GM10248 (cell line): ENCODE measurements at places on chromosomes 5 and 9.
A peak's percentile ranks its signal among the peaks of the same experiment; 100 is the strongest.

DNA sequence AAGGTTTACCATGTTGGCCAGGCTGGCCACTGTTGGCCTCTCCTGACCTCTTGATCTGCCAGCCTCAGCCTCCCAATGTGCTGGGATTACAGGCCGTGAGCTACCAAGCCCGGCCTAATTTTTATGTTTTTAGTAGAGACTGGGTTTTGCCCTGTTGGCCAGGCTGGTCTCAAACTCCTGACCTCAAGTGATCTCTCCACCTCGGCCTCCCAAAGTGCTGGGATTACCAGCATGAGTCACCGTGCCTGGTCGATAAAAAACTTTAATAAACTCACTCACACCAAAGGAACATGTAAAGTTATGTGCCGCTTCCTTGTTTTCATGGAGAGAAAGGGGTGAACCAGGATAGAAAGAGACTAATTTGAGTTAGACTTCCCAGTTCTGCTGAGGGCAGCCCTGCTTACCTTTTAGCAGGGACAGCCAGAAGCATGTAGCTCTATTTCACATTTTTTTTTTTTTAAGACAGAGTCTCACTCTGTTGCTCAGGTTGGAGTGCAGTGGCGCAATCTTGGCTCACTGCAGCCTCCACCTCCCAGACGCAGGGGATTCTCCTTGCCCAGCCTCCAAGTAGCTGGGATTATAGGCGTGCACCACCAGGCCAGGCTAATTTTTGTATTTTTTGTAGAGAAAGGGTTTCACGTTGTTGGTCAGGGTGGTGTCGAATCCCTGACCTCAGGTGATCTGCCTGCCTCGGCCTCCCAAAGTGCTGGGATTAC is 11.4 kb upstream of the HAUS6 start:
- no peak for DNase-seq

- DNase-seq: no peak
Observed at GRCh38 chr5:30831123-30831522, 362.4 kb upstream of the CDH6 start.

DNA sequence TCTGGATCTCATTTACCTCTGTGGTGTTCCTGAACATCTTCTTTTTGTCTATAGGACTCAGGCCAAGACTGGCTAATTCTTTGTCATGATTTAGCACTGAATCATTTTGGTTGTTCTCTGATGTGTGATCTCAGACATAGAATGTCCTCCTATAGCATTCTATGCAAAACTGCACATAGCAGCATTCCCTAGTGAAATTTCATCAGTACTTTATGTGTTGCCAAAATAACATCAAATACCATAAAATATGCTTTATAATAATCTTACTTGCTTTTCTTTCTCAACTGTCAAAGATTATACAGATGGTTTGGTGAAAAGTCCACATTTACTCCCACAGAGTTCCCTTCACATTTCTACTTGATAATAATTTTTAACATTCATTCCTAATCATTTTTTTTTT is 115.7 kb upstream of the MPDZ start:
- no peak for DNase-seq

DNA sequence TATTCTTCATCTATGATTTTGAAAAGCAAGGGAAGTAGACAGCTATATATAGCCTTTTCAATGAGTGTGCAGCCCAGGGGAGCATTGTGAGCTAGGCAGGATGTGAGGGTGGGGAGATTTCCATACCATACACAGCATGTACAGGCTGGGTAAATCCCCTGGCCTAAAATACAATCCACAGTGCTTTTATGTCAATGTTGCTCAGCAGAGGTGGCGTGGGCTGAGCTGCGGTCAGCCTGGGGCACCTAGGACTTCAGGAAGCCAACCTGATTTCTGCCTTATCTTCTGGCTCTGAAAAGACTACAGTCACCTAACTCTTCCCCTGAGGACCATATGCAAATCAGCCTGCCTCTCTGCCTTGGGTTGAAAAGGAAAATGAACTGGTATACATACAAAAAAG is 6.3 kb upstream of the GARIN3 start:
- peak; percentile 82 for DNase-seq

DNA sequence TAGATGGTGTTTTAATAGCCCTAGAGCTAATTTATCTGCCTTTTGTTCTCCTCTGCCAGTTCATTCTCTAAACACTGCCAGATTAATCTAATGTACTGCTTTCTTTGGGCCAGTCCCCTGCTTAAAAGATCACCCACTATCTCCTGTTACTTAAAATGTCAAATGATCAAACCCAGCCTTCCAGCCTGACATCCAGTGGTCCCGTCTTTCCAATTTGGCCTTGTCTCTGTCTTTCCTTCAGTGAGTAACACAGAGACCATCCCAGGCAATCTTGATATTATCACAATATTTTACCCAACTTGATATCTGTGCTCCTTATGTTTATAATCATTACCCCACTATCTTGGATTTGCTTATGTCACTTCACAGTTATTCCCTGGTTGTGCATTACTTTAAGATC is 12.0 kb downstream of the PRR16 start:
- DNase-seq: no peak

DNA sequence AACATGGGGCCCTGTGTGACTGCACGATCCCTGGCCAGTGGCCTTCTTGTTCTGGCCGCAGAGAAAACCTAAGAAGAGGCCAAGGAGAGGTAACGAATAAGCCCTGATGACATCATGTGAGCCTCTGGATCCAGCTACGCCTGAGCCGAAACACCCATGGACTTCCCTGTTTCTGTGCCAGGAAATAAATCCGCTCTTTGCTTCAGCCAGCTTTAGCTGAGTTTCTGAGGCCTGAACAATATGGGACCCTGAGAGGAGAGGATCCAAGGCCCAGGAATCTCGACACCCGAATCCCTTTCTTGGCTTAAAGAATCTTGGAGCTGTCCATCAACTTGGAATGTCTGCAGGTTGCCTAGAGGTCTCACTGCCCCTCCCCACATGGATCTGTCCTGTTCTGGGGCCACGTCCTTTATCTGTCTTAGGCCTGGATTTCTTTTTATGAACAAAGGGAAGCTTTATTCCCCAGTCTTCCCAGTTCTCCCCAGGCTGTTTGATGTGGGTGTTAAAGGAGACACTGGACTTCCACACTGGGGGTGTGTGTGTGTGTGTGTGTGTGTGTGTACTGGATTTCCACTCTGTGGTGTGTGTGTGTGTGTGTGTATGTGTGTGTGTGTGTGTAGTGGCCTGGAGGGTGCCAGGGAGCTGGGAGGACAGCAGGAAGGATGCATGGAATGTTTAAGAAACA is 13.7 kb downstream of the IER5L start:
- no peak for DNase-seq

DNA sequence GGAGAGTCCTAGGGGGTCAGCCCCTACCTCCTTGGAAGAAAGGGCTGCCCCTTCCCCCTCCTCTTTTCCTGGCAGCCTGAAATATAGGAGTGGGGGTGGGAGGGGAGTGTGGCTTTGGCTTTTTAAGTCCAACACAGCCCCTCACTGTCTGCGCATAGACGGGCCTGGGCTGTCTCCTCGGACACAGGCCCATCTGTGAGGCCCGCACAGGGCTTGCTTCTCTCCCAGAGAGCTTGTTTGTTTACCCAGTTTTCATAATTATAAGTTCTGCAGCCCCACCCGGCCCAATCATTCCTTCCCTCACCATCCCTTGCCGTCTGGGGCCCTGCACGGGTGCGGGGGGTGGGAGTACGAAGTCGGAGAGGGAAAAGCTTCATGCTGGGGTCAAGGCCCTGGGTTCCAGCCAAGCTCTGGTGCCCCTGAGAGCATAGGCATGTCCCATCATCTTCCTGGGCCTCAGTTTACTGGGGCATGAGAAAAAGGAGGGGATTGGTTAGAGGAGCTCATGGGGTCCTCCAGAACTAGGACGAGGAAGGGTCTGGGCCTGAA is 54.0 kb upstream of the STXBP1 start:
- no peak for DNase-seq

- DNase-seq: no peak
Observed at GRCh38 chr9:37928552-37929430, 24.9 kb upstream of the SLC25A51 start.

DNA sequence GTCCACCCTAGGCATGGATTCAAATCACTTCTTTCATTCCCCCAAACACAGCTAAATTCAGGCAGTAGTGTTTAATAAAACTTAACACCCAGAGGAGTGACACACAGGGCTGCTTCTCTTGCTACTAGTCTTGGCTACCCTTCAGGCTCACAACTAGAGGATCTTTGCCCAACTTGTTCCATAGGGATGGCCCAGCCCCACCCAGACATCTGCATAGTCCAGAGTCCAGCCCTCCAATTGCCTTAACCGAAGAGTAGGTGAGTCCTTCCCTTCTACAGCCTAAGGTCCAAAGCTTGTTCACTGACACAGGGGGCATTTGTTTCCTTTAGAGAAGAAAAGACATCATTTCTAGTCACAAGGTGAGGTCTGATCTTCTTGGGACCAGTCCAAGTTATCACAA is 15.2 kb upstream of the RXFP3 start:
- no peak for DNase-seq

- DNase-seq: no peak
Observed at GRCh38 chr5:35828082-35828598, 28.6 kb upstream of the IL7R start.

GRCh38 chr9:120767451-120767850 is 25.8 kb downstream of the FBXW2 start:
- DNase-seq: no peak

DNA sequence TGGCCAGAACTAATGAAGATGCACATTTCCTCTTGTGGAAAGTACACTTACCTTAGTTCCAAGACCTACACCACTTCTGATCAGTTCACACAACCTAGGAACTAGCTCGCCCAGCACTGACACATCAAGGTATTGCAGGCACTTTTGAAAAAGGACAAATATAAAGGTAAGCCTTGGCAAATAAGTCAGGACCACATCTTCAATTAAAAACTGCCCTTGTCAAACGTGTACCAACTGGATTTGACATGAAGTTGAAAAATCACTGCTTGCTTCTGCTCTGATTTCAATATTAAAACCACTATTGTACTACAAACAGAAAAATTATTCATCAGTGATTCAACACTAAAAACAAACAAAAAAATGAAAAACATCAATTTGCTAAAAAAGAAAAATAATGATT is 45.0 kb upstream of the OR2K2 start:
- no peak for DNase-seq

DNA sequence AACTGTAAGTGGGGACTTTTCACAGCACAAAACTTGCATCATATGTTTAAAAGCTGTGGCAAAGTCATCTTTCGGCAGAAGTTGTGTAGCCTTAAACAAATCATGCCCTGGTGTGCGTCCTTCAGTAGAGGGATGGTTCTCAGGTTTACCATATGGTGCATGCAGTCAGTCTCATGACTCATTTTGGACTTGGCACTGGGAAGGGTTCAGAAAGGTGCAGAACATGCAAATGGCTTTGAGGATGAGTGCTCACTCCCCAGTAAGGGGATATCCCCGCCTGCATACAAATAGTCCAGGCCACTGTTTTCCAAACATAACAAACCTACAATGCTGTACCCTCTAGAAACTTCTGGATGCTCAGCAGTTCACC is 260.3 kb downstream of the NDUFS4 start:
- peak; percentile 20 for DNase-seq

DNA sequence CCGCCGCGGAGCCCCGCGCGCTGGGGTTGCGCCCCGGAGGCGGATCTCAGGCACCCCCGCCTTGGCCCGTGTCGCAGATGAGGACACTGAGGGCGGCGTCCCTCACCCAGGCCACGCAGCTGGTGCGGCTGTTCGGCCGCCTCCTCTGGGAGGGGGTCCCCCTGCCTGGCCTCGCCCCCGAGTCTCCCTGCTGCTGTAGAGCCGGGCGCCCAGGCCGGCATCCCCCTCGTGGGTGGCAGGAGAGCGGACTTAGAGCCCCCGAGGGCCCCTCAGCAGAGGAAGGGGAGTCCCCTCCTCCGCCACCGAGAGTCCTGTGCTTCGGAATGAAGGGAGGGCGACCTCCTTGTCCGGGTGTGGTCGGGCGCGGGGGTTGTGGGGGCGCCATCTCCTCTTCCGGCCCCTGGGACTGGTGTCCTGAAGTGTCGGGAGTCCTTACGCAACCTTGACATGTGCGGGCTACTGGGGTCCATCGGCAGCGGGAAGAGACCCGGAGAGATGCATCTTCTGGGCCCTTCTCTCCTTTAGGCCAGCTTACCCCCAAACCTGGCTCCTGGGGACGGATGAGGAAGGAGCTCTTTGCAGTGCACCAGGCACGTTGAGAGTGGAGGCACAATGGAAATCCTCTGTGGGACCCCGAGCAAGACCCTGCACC is 11.7 kb upstream of the EXOSC2 start:
- DNase-seq: peak; percentile 61

DNA sequence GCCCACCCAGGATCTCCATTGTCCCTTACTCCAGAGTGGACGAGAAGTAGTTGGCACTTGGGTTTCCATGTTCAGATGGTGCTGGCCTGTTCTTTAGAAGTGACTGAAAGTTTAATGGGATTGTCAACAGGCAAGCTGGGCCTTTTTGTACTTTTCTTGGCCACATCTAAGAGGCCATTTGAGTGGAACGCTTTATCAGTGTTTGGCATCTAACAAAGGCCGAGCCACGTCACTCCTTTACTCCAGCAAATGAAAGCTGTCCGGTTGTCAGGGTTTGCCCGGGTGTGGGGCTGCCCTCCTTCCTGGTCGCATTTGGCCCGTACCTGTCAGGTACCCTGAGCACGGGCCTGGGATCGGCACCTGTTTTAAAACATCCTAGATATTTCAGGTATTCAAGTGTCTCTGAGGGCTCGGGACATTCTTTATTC is 71.5 kb downstream of the RCL1 start:
- no peak for DNase-seq

- DNase-seq: no peak
Observed at GRCh38 chr5:151063142-151063989, 17.5 kb downstream of the TNIP1 start.

GRCh38 chr5:159817262-159818029 is 98.8 kb upstream of the ADRA1B start:
- no peak for DNase-seq

- DNase-seq: no peak
Observed at GRCh38 chr5:143134269-143134668, 269.2 kb downstream of the NR3C1 start.

- no peak for DNase-seq
Observed at GRCh38 chr5:54570916-54571315, 53.4 kb downstream of the SNX18 start.

DNA sequence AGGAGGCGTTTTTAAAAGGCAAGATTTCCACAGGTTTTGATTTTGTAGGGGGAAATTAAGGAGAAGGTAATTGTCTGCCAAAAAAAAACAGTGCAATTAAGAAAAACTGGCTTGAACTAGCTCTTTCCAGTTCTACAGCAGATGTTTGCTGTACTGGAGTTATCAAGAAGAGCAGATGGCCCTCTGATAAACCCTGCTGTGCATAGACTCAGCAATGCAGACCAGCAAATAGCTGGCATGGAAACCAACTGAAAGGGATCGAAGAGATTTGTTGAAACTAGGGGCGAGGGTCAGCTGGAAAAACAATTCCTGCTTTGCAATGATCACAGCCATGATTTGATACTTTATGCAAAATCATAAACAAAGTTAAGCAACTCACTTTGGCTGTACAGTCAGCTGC is 17.8 kb upstream of the BHMT start:
- no peak for DNase-seq

DNA sequence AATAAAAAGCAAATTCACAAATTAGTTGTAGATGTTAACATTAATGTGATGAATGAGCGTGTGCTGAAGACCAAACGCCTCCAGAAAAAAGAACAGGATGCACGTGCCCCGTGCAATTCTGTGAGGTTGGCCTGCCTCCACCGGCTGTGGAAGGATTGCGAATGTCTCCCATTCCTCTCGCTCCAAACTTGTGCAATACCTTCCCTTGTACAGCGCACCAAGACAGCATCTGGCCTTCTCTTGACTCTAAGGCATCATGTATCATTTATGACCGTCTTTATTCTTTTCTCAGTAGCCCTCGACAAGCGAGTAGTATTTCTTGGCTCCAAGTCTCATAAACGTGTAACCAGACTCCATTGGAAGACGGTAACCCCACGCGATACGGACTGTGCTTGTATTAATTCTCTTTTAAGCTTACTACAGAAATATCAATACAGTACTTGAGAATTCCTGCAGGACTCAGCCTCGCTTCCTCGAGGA is 1.5 kb upstream of the TESK1 start:
- no peak for DNase-seq
